ENCODE measurements at places on chromosomes 13 and 19. TPM values are rescaled to one million over a fixed set of nuclear protein-coding genes. Genes with fewer than 3 reads are reported as not detected.

APOE gene
- 73.5 TPM for total RNA-seq

NEK3 gene
- 9.8 TPM for total RNA-seq

ZNF358 gene
- 17.2 TPM for total RNA-seq

PTH2 gene
- total RNA-seq, result not detected

CEACAM1 gene
- not detected for total RNA-seq

VSTM2B gene
- total RNA-seq, result 15.5 TPM

FAM216B gene
- 0.74 TPM for total RNA-seq

ZNF506 gene
- total RNA-seq, result 45.7 TPM

VN1R4 gene
- total RNA-seq, result not detected

ZSCAN4 gene
- not detected for total RNA-seq

C2CD4C gene
- total RNA-seq, result 16.0 TPM

C19orf18 gene
- 0.25 TPM for total RNA-seq

SOX1 gene
- 13.0 TPM for total RNA-seq

ZNF799 gene
- total RNA-seq, result 6.4 TPM

ADAT3 gene
- 0.74 TPM for total RNA-seq

ZNF723 gene
- total RNA-seq, result not detected

ZNF417 gene
- total RNA-seq, result 34.7 TPM

CHST8 gene
- 5.9 TPM for total RNA-seq

ATP4B gene
- not detected for total RNA-seq

EDNRB gene
- 18.4 TPM for total RNA-seq

RNF225 gene
- total RNA-seq, result not detected

GPI gene
- total RNA-seq, result 105 TPM

TRPC4 gene
- total RNA-seq, result 14.8 TPM

MIA gene
- 0.74 TPM for total RNA-seq

KCNRG gene
- total RNA-seq, result 11.8 TPM

SYNE4 gene
- under 0.01 TPM for total RNA-seq

PNMA8C gene
- 23.4 TPM for total RNA-seq

MCEMP1 gene
- total RNA-seq, result not detected

PLIN4 gene
- 0.49 TPM for total RNA-seq

CCL25 gene
- total RNA-seq, result 0.25 TPM

RDH8 gene
- total RNA-seq, result not detected

IQCN gene
- total RNA-seq, result 0.49 TPM

CEACAM7 gene
- not detected for total RNA-seq

SLC1A6 gene
- total RNA-seq, result 37.9 TPM

TMIGD2 gene
- total RNA-seq, result not detected

RGS9BP gene
- total RNA-seq, result 0.49 TPM

CCDC61 gene
- total RNA-seq, result 2.5 TPM

UBE2L5 gene
- total RNA-seq, result not detected

Data from temporal lobe (tissue), 4 donors.